ENCODE measurements at places on chromosomes 3 and 15.

- no peak for DNase-seq
These were observed 188.9 kb upstream of the ATP10A start for GRCh38 chr15:26051761-26052675.

DNA sequence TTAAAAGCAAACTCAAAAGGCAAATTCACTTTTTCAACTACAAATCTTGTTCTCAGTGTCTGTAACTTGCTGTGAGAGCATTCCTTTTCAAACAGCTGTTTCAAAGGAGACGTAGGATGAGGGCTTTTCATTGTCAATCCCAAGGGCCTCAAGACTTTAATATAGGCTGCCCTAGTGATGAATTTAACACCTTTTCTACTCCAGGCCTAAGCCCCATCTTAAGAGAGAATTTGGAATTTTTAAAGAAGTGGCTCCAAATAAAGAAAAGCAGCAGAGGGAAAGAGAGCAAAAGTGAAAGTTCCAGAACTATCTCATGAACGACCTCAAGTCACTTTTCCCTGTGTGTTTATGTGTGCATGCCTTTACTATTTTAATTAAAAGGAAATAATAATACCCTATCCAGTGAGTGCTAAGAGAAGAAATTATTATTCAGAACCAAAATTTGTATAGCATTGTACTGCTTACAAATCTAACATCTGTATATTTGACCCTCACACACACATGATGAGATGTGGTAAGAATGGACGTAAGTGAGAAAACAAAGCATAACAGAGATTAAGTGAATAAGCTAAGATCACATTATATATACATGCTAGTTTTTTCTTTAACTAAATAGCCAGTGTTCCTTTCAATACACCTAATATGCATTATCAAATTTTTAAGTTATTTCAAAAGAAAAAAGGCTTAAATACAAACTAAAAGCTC lies 196.4 kb downstream of the VGLL3 start:
- no peak for DNase-seq

DNA sequence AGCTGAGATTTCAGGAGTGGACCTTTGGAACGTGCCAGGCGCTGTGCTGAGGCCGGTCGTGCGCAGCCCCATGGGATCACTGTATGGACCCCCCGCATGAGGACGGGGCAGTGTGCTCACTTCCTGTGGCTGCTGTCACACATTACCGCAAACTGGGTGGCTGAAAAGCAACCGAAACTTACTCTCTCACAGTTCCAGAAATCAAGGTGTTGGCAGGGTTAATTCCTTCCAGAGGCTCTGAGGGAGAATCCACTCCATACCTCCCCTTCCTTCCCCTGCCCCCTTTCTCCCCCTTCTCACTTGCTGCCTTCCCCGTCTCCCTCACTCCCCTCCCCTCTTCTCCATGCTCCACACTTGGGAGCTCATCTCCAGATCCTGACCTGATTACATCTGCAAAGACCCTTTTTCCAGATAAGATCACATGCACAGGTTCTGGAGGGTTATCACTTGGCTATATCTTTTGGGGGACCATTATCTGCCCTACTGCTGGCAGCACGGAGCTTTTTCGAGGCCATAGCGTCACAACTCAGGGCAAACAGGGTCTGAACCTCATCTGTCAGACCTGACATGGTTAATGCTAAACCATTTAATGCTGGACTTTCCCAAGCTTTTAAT lies 41.2 kb downstream of the KLF13 start:
- no peak for DNase-seq

DNA sequence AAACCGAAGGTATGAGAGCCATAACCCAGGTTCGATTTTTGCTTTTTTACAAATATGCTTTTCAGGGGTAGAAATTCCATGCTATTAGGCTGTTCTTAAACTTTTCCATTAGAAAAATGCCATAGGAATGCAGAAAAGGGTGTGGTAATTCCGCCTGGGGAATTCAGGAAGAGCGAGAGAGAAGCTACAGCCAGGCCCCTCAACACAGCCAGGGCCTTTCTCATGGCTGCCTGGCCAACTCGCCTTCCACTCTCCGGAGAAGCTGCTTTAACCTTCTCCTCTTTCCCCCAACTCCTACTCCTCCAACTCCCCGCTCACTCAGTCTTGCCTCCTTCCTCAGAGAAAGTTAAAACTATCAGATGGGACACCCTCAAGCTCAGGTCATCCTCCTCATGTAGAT lies 9.1 kb upstream of the TICRR start:
- DNase-seq: no peak

DNA sequence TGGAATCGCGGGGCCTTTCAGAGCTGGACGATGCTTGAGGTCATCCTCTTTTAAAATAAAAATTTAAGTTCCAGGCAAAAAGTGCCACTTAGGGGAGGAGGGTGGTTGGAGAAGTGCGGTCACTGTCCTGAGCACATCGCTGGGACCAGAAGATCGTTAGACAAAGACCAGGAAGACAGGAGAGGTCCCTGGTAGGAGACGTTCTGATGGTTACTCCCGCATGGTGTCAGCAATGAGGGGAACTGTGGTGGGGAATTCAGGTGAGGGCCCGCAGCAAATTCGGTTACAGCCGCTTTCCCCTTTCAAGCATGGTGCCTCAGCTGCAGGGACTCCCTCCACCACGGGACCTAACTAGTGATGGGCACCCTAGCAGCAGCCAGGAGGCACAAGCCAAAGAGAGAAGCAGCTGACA lies 1.0 kb upstream of the ISY1 start:
- DNase-seq: no peak

DNA sequence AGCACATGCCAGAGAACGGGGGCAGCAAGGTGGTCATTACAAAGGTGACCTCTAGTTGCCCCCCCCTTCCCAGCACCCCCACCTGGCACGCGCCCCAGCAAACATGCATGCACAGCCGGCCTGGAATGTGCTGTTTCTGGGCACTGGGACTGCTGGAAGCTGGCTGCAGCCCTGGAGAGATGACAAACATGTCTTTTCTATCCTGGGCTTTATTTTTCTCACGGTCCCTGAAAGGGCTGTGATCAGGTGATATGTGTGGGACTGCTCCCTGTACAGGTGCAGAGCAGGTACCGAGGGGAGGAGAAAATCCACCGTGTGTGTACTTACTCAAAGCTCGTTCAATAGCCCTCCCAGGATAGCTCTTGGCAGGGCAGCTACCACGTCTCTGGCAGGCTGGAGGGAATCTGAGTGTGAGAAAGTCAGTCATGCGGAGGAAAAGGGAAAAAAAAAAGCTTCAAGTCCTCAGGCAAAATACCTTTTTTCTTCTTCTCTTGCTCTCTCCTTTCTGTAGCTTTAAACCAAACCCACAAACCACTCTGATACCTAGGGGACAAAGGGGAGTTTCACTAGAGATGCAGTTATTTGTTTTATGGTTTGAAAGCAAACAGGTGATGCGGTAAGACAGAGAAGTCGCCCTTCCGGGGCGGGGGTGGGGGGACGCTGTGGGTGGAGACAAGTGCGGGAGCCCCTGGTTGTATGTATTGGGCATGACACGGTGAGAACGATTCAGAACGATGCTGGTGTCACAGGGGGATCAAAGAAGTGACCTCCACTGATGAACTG lies 5.0 kb upstream of the HES1 start:
- DNase-seq: no peak

- DNase-seq: no peak
These were observed 167.2 kb downstream of the MAGI1 start for GRCh38 chr3:65871305-65872141.

- DNase-seq: no peak
These were observed 9.1 kb downstream of the BCL2L10 start for GRCh38 chr15:52103217-52104207.

DNA sequence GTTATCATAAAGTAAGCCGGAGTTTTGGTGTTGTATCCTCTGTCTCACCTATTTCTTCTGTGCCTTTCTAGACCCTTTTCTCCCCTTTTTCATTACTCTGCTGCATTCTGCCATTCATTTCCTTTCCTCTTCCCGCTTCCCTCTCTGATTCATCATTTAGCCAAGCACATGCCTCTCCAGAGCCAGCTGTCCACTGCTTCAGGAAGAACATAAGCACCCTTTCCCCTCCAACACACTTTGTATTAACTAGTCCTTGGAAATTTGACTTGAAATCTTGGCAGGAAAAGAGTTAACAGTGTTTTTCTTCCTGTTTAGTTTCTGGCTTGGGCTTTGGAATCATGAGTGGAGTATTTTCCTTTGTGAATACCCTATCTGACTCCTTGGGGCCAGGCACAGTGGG lies 9.7 kb downstream of the APH1B start:
- DNase-seq: no peak

DNA sequence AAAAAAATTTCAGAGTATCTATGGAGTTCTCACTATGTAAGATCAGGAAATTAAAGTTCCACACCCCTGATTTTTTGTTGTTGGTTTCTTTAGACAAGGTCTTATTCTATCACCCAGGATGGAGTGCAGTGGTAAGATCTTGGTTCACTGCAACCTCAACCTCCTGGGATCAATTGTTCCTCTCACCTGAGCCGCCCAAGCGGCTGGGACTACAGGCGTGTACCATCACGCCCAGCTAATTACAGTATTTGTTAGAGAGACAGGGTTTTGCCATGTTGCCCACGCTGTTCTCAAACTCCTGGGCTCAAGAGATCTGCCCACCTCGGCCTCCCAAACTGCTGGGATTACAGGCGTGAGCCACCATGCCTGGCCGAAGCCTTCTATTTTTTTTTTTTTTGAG lies 12.4 kb downstream of the QRICH1 start:
- DNase-seq: no peak

GRCh38 chr3:59559721-59560435 lies 510.1 kb upstream of the CFAP20DC start:
- DNase-seq: no peak

DNA sequence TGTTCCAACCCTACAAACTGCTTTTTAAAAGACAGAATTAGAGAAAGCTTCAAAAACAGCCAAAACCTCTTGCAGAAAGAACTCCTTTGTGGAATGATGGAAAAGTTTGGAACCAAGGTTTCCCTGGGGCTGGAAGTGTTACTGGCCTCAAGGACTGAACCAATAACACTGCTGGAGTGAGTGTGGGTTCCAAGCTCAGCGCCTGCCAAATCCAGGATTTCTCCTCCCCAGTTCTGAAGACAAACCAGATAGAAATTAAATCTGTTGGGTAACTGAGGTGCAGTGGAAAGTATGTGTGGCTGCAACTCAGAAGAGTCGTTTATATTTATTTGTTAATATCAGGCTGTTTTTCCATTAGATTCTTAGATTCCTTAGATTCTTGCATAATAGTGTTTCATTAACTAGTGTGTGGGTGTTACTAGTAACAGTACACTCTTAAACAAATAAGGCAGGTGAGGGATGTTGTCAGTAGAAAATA lies 66.5 kb upstream of the FNDC3B start:
- DNase-seq: no peak

DNA sequence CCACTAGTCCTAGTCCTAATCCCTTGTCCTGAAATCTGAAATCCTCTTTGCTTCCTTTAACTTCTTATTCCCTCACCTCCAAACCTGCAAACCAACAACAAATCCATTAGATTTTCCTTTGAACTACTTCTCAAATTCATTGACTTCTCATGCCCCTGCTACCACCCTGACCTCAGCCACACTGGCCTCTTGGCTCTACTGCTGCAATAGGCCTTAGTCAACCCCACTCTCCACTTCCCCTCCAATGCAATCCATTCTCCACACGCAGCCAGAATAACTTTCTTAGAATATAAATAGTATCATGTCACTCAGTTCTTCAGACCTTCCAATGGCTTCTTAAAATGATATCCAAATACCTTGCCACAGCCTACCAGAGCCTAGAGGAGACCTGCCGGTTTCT lies 131.1 kb upstream of the GADL1 start:
- DNase-seq: no peak

GRCh38 chr15:101499863-101500713 lies 10.6 kb upstream of the PCSK6 start:
- DNase-seq: no peak

GRCh38 chr15:89665449-89666181 lies 10.3 kb upstream of the KIF7 start:
- no peak for DNase-seq

GRCh38 chr15:79736435-79737000 lies 160.3 kb downstream of the MTHFS start:
- no peak for DNase-seq

GRCh38 chr15:40075298-40076044 lies 33.2 kb downstream of the BMF start:
- DNase-seq: no peak

DNA sequence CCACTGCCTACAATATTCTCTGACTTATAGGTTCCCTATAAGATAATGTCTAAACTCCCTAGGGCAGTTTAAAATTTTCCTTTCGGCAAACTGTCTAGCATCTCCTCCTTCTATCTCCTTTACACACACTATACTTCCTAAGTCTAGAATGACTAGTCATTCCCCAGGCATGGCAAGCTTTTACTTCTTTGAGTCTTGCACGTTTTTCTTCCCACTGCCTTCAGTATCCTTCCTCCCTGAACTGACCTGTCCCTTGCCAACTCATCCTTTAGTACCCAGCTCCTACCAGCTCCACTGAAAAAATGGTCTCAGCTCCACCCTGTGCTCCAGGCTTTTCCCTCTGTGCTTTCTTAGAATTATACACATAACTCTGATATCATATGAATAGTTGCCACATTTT lies 93.8 kb upstream of the KBTBD8 start:
- DNase-seq: no peak

GRCh38 chr3:149553781-149554451 lies 79.4 kb downstream of the TM4SF4 start:
- DNase-seq: no peak

DNA sequence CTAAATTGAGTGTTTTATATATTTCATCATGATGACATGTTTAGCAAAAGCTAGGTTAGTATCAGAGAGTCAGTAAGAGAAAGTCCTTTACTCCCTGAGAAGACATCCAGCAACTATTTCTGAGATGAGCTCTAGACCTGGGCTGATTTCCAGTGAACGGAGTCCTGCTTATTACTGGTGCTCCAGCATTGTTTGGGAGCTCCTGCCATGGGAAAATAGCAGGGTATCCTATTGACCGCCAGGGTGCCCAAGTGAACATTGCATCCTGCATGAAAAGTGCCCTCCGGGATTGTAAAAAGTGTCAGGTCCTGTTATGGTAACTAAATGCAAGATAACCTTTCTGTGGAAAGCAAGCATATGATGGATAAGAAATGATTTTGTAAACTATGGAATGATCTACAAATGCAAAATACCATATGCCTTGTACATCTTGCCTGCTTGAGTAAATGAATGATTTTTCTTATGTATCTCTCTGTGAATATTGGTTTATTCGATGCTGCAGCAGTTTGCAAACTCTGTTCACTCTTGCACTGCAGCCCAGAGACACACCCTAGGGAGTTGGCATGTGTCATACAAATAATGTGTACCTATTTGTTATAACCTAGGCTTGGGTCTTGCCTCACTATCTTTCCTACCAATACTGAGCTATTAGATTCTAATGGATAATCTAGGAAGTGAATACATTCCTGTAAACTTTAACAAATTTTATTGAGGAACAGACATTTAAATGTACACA lies 96.7 kb downstream of the IL5RA start:
- DNase-seq: no peak

GRCh38 chr15:71610728-71611552 lies 199.4 kb upstream of the NR2E3 start:
- DNase-seq: no peak

- DNase-seq: no peak
These were observed 84.0 kb upstream of the LIMD1 start for GRCh38 chr3:45510519-45510918.
